ENCODE measurements at places on chromosomes 13 and 19. TPM values are rescaled to one million over a fixed set of nuclear protein-coding genes. Genes with fewer than 3 reads are reported as not detected.

The LRG1 gene
- not detected for polyA plus RNA-seq

The ZSCAN1 gene
- polyA plus RNA-seq: 0.52 TPM

The NLRP5 gene
- not detected for polyA plus RNA-seq

The IGFL2 gene
- not detected for polyA plus RNA-seq

The RPL18A gene
- polyA plus RNA-seq: 279 TPM

The GPC5 gene
- 3.8 TPM for polyA plus RNA-seq

The DNAAF3 gene
- not detected for polyA plus RNA-seq

The TNFSF9 gene
- polyA plus RNA-seq: 0.14 TPM

All from Purkinje cell (primary cell).